ENCODE measurements at places on chromosomes 7 and 10.

DNA sequence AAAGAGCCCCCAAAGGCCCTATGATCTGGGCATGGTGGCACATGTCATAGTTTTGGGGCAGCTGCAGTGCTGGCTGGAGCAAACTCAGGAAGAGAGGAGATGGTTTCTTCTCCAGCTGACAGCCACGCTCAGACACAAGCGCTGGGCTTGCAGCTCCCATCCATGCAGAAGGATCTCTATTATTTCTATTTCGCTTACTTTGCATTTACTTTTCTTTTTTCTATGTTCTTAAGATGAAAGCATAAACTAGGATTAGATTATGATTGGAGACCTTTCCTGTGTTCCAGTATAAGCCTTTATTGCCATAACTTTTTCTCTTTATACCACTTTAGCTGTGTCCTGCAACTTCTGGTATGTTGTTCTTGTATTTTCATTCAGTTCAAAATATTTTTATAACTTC lies 5.0 kb downstream of the JAKMIP3 start:
- no peak overlapping the region for H3K27ac ChIP-seq
- H3K4me1 ChIP-seq, result no peaks in the 10 kb centered on the region

- H3K4me3 ChIP-seq, result peak overlapping the region; percentile 36
- peaks cover 13% of the 10 kb centered on the region for H3K27me3 ChIP-seq
- no peaks in the 10 kb centered on the region for H3K36me3 ChIP-seq
- no peak overlapping the region for H3K27ac ChIP-seq
Measured at GRCh38 chr7:141074162-141074991, 513 bp downstream of the TMEM178B start.

DNA sequence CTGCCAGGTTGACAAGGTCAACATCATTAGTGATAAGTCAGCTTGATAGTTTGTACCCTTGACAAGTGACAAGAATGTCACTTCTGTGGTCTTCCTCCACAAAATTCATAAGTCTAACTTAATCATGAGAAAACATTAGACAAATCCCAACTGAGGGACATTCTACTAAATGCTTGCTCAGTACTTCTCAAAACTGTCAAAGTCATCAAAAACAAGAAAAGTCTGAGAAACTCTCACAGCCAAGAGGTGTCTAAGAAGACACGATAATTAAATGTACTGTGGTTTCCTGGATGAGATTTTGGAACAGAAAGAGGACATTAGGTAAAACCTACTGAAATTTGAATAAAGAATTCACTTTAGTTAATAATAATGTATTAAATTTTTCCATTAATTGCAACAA lies 29.8 kb upstream of the SLC16A12 start:
- H3K4me3 ChIP-seq, result no peak overlapping the region
- H3K27me3 ChIP-seq, result no peaks in the 10 kb centered on the region
- no peak for DNase-seq
- H3K4me1 ChIP-seq, result no peaks in the 10 kb centered on the region
- H3K27ac ChIP-seq, result no peak overlapping the region

DNA sequence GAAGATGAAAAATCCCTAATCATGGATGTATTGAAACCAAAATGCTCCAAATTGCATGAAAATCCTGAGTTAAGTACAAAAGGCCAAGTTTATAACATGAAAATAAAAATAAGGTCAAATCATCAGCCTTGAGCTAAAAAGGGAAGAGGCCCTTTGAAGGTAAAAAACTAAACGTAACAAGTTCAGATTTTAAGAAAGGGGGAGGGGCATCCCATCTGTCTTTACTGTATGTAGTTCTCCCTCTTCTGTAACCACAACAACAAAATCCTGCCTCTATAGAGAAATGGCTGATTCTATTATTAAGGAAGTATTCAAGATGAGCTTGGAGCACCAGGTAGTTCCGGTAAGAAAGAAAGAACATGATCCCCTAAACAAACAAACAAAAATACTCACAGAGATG lies 64.7 kb downstream of the TPK1 start:
- H3K4me1 ChIP-seq, result no peaks in the 10 kb centered on the region
- no peaks in the 10 kb centered on the region for H3K27me3 ChIP-seq
- no peak overlapping the region for H3K4me3 ChIP-seq

DNA sequence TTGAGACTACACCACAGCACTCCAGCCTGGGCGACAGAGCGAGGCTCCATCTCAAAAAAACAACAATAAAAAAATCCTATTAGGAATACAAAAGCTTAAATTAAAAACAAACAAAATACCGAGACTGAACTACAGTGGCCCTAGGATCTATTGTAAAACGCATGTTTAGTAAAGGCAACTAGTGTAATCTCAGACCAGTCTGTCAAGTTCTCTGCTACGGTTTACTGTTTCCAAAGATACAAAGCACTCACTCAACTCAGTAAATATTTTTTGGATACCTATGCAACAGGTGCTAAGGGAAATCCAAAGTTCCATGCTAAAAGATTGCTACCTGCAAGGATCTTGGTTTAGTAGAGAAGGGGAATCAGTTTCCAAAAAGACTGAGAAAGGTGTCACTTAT lies 3.4 kb upstream of the MIOS start:
- peaks cover 18% of the 10 kb centered on the region for H3K4me1 ChIP-seq
- no peak overlapping the region for H3K4me3 ChIP-seq
- DNase-seq, result no peak
- peak overlapping the region; percentile 27 for H3K27ac ChIP-seq
- no peaks in the 10 kb centered on the region for H3K27me3 ChIP-seq
